ENCODE measurements at places on chromosomes 2 and 18.
A peak's percentile ranks its signal among the peaks of the same experiment; 100 is the strongest.

DNA sequence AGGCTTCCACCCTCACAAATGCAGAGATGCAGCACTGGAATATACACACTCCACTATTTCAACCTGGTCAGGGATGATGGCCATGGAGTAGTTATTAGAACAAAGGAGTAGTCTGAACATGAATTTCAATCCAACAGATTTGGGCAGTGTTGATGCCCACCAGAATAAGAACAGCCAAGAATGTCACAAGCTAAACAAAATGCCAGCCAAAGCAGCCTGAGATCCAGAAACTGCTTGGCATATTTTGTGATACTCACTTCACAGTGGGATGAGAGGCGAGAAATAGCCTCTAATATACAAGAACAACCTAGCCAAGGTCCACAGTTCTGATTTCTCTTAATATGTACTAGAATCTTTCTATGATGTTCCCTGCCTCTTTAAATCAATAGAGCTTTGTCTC is 58.6 kb upstream of the KLF7 start:
- H3K4me1 ChIP-seq: no peaks in the 10 kb centered on the region
- no peak for DNase-seq
- no peaks in the 10 kb centered on the region for H3K36me3 ChIP-seq
- H3K27ac ChIP-seq: no peak overlapping the region

DNA sequence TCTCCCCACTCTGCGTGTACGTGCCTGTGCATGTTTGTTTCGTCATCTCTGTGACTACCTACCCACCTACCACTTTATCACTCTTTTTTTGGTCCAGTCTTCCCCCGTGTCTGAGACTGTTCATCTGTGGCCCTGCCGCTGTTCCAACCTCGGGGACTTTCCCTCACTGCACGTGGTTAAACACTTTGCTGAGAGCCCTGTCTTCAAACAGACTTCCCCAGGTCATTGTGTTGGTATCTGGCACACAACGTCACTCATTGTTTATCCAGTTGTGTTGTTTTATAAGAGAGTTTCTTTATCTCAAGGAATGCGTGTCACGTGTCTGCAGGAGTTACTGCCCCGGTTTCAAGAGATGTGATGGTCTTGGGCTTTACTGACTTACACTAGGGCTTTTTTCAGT is 262.0 kb upstream of the RASGRP3 start:
- H3K4me3 ChIP-seq: peak overlapping the region; percentile 40
- DNase-seq: no peak
- no peaks in the 10 kb centered on the region for H3K36me3 ChIP-seq
- peaks cover 9% of the 10 kb centered on the region for H3K27me3 ChIP-seq
- peaks cover 6% of the 10 kb centered on the region for H3K4me1 ChIP-seq
- H3K27ac ChIP-seq: no peak overlapping the region

- DNase-seq: no peak
- H3K27me3 ChIP-seq: peaks cover 2% of the 10 kb centered on the region
- H3K36me3 ChIP-seq: no peaks in the 10 kb centered on the region
- no peak overlapping the region for H3K27ac ChIP-seq
- H3K4me3 ChIP-seq: no peak overlapping the region
- peaks cover 14% of the 10 kb centered on the region for H3K4me1 ChIP-seq
Observed at GRCh38 chr2:101408925-101409324, 21.6 kb upstream of the CREG2 start.

GRCh38 chr2:191262436-191262835 is 17.2 kb downstream of the MYO1B start:
- no peaks in the 10 kb centered on the region for H3K4me1 ChIP-seq
- no peak for DNase-seq
- no peak overlapping the region for H3K4me3 ChIP-seq
- no peaks in the 10 kb centered on the region for H3K36me3 ChIP-seq
- no peaks in the 10 kb centered on the region for H3K27me3 ChIP-seq
- H3K27ac ChIP-seq: no peak overlapping the region

GRCh38 chr2:95267458-95268210 is 6.6 kb upstream of the PROM2 start:
- no peak overlapping the region for H3K27ac ChIP-seq
- no peak for DNase-seq
- H3K4me1 ChIP-seq: no peaks in the 10 kb centered on the region
- H3K36me3 ChIP-seq: no peaks in the 10 kb centered on the region

- peaks cover 63% of the 10 kb centered on the region for H3K36me3 ChIP-seq
- H3K27me3 ChIP-seq: no peaks in the 10 kb centered on the region
Observed at GRCh38 chr2:60485055-60485454, 68.4 kb downstream of the BCL11A start.

Data from activated B cell treated with CpG ODN at 0.5 μM for 24 hours (primary cell).